ENCODE measurements at places on chromosomes 2 and 18. TPM values are rescaled to one million over a fixed set of nuclear protein-coding genes. Genes with fewer than 3 reads are reported as not detected.
A peak's percentile ranks its signal among the peaks of the same experiment; 100 is the strongest.

DNA sequence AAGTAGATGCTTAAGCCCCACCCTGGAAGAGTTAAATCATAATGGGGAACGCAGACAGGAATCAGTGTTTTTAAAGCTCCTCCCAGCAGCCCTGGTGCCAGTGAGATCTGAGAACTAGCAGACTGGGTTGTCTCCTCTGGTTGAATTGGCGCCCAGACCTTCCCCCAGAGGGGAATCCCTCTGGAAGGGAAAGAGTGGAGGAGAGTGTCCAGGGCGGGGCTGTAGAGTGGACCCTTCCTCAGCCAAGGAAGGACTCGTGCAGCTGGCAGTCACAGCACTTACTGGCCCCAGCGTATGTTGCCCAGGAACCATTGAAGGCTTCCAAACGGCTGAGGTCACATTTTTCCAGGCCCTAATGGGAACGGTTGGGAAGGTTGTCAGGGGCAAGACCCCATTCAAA is 62.5 kb downstream of the TGOLN2 start:
- no peak for DNase-seq

- DNase-seq, result no peak
Observed at GRCh38 chr2:160792837-160793236, 299.2 kb upstream of the RBMS1 start.

DNA sequence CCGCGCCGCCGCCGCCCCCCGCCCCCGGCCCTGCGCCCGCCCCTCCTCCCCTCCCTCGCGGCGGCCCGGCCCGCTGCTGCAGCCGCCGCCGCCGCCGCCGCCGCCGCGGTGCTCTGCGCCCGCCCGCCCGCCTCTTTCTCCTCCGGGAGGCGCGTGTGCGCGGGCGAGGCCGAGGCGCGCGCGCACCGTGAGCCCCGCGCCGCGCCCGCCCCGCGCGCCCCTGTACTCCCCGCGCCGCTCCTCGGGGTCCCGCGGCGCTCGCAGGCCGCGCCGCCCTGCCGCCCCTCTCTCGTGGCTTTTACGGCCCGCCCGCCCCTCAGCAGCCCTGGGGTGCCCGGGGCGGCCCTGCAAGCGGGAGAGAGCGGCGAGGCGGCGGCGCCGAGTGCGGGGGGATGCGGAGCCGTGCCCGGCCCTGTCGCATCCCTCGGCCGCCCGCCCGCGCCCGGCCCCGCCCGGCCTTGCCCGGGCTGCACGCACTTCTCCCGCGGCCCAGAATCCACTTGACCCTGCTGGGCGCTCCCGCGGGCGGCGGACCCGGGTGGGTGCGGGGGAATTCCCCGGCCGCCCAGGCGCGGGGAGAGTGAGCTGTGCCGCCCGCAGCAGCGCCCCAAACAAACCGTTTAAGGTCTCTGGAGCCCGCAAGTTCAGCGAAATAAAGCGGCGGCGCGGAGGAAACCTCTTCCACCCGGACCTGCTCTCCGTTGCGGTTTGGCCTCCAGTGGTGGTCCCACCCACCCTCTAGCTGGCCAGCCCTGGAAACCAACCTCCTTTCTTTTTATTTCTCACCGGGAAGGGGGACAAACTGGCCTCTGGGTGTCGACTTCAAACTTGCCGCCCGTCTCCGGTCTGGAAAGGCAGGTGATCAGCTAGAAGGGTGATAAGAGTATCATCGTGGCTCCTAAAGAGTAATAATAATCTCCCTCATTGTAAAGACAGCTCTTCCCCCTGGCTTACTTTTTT is 37.4 kb downstream of the AFF3 start:
- no peak for DNase-seq

Gene EFHD1
- 66.4 TPM for polyA plus RNA-seq

Gene KIF5C
- 5.6 TPM for polyA plus RNA-seq

DNA sequence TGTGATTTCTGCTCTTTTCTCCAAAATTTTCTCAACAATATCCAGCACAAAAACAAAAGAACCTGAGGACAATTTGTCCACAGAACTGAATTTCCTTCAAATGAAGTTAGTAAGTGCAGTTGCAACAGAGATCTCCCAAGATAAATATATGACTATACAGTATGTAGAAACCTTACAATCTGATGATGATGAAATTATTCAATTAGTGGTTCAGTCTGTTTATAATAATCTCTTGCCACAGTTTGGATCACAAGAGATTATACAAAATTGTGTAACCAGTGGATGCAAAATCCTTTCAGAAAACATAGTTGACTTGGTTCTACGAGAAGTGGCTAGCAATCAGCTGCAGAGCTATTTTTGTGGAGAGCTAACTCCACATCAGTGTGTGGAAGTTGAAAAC is 68.7 kb downstream of the FSIP2 start:
- no peak for DNase-seq

- DNase-seq, result no peak
Observed at GRCh38 chr2:217367464-217367863, 507.6 kb upstream of the TNP1 start.

GRCh38 chr2:29662861-29663260 is 258.5 kb downstream of the ALK start:
- no peak for DNase-seq

Gene PHLPP1
- 18.8 TPM for polyA plus RNA-seq

DNA sequence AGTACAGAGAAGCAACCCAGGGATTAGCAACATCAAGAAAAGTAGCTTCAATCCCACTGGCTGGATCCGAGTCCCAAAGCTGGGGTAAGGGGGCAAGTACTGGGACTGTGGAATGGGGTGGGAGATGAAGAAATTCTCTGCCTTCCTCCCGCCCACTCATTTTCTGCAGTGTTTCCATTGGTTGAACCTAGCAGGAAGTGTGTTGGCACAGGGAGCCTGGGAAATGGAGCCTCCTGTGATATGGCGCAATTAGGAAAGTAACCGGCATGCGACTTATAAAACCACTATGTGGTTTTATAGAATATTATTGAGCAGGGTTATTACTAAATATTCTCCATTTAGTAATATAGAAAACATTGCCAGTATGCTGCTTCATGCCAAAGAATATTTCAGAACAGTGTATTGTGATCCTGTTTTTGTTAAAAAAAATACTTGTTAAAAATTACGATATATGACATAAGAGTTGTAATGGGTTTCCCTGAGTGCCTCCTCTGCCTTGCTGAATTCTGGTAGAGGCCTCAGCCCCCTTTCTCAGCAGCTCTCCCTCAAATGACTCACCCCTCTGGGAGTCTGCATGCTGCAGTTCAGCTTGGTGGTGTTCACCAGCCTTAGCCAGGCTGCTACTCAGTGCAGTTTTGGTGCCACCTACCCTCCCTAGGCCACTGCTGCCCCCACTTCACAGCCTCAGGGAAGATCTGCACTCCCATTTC is 60.5 kb downstream of the HK2 start:
- no peak for DNase-seq

DNA sequence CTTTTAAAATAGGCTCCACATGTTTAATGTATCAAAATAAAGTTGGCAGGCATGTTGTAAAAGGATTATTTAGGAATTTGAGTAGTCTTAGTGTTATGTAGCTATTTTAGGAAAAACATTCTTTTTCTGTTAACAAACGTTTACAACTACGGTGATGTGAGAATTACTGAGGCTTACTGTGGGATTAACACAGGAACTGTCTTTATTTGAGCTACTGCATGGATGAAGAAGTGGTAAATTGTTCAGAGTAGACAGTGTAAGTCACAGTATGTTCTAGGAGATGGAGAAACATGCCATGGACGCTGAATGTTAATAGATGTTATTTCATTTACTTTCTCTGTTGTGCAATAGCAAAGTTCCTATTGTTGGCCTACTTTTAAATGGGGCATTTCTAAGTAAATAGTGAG is 1.6 kb downstream of the PPM1B start:
- peak; percentile 12 for DNase-seq

- DNase-seq, result peak; percentile 91
Observed at GRCh38 chr2:108448678-108449409, at the start of gene GCC2. Gene GCC2, plus strand, starts transcription at chr2:108449206. Its CDS starts 69 bp downstream, at chr2:108449275.

DNA sequence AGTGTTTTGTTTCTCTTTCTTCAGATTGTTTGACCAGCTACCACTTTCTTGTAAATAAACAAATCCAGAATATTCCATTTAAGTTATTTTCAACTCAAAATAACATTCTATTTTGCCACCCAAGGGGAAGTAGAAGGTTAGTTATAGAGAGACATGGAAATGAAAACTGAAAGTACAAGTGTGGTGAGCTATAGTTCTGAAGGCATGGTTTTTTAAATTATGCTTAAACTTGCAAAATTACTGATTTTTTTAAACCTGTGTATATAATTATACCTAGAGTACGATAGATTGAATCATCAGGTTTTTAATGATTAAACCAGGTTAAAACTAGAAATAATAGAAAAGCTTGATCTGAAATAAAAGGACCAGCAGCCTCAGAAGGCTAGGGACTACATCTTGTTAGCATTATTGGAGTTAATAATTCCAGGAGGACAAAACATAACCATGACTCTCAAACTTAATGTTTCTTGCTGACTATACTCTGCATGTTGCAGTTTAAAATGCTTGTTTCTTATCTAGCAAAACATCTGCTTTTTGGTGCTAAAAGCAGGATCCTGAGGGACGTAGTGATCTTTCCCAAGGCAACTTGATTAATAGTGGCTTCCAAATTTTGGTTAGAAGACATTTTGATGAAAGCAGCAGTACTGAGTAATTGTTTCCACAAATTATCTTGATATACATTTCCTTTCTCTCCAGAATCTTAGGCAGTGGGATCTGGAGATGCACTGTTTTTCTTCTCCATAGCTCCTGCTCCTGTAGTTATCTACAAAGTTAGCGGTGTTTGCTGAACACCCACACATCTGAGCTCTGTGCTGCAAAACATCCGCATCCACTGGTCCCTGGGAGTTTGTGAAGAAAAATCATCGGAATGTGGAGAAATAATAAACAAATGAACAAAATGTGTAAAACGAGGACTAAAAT is 327.2 kb upstream of the PKDCC start:
- no peak for DNase-seq

- no peak for DNase-seq
Observed at GRCh38 chr2:143524559-143525401, 395.6 kb downstream of the ARHGAP15 start.

DNA sequence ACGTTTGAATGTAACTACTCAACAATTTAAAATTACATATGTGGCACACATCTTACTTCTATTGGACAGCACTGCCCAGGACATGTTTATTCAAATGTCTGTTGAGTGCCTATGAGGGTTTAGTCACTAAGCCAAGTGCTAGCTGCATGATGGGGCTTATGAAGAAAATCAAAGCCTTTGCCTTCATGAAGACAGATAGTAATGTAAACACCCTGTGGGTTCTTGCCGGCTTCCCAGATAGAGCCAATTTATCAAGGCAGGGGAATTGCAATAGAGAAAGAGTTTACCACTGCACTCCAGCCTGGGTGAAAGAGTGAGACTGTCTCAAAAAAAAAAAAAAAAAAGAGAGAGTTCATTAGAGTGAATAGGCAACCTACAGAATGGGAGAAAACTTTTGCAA is 43.7 kb upstream of the NEB start:
- no peak for DNase-seq

DNA sequence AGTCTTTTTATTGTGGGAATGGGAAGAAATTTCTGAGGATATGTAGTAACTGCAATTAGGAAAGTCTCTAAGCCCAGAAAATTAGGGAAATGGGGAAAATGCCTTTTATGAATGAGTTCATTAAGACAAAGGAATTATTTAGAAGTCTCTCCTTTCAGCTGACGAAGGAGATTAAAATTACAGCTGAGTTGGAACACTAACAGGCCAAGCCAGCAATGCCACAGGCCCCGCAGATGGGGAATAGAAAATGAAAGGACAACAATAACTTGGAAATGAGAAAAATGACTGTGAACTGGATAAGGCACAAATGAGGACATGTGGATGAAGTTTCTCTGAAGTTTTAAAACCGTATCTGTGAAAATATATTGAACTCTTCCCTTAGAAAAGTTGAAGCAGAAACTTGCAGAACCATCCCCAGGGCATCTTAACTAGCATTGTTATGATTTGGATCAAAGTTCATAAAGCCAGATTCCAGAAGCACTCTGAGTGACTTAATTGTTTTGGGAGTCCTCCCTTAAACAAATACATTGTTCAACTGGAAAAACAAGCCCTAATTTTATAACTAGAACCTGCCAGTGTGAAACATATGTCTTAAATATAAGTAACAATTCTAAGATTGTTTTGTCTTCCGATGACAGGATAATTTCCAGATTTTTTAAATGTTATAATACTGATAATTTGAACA is 51.3 kb downstream of the C2orf76 start:
- DNase-seq, result no peak

Gene FAM161A
- polyA plus RNA-seq, result 28.0 TPM

DNA sequence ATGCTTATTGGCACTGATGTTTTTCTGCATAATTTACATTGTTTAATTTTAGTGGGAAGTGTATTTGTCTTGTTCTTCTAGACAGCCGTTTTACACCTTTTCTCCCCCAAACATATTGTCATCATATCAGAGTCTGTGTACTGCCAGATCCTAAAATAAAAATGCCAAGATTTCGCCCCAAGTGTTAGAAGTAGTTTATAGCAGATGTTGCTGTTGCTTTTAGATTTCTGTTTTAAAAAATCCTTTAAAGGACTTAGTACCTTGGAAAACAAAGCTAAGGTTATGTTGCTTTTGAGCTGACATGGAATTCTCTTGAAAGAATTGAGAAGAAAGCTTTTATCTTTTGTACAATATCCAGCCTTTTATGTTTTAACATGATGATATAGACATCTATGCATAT is 36.0 kb downstream of the NAB1 start:
- DNase-seq, result no peak

Data from renal cortex interstitium (tissue), 15 donors.